ENCODE measurements at places on chromosomes 2 and 18.
A peak's percentile ranks its signal among the peaks of the same experiment; 100 is the strongest.

DNA sequence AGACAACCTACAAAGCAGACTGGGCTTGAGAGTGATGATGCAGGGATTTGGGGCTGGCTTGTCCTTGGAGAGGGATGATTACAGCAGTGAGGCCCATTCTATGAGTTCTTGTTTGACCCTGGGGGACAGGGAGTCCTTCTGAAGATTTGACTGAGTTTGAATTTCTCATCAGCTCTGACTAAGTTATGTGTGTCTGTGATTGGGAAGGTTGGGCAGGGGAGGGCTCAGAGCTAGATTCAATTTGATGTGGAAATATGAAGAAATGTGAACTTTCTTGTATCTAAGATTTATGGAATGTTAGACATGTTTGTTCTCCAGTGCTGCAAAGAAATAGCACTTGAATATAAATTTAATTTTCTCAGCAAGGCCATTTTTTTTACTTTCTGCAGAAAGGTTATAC is 19.9 kb upstream of the IL1R2 start:
- DNase-seq: no peak

DNA sequence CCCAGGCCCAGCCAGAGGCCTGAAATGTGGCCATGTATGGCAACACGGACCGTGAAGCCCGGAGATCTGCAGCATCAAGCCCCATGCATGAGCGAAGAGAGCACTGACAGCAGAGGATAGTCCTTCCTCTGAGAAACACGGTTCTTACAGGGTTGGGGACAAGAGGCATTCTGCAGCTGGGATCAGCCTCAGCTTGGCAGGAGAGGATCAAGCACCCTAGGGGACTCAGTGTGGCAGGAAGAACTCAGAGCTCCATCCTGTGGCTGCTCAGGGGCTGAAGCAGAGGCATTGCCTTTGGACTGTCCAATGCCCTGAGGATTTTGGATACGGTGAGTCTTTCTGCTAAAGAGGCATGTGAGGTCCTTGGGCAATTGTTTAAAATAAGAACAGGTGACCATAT is 368.7 kb downstream of the ZNF516 start:
- no peak for DNase-seq

DNA sequence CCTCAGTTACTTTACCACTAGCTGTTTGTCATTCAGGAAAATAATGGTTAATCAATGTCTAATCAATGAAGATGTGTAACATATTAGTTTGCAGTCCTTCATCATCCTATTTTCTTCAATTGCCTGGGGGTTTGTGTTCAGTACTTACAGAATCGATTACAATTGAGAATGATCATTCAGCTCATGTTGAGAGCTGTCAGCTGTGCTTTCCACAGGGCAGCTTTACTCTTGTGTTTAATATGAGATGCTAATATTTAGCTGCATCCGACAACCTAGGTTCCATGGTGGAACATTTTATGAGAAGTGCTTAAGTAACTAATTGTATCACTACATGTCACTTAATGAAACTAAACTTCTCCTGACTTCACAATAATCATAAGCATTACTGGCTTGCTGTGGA is 191.9 kb downstream of the GRB14 start:
- no peak for DNase-seq

DNA sequence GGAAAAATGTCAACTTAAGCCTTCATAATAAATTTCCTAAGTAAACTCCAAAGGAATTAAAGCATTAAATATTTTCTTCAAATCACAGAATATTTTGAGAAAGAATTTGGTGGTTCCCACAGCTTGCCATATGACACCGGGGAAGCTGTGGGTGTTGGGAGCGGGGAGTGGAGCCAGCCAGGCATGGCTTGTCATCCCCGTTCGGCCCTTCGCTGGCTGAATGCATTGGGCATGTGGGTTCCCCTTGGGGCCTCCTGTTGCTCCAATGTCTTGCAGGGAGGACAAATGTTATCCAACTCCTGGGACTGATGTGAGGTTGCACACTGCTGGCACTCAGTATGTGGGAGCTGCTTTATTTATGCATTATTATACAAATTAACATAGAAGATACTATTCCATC is 18.6 kb downstream of the NGEF start:
- DNase-seq: no peak

- no peak for DNase-seq
Measured at GRCh38 chr2:190636361-190636760, 12.5 kb upstream of the NAB1 start.

DNA sequence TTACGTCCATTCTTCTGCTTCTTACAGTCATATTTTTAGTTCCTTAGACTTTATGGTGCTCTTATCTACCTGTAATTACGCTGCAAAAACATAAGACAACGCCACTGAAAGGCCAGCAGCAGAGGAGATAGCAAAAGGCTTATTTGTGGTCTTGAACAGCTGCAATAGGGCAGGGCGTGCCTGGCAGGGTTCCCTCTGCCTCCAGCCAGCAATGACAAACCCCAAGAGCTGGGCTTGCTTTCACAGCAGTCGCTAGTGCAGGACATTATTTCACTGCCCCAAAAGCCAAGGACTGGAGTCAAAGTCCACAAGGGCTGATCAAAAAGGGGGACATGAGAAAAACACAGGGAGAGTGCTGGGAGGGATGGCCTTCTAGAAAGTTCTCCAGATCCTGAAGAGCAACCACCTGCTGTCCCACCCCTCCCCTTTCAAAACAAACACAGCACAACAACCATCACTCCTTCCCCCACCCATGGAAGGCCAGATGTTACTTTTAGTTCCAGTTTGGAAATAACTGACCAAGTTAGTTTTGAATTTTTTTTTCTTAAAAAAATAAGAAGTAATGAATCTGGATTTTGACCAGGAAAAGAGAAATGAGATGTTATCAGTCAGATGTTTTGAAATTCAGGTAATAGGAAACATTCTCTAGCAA is 127.8 kb downstream of the RBMS1 start:
- DNase-seq: no peak

DNA sequence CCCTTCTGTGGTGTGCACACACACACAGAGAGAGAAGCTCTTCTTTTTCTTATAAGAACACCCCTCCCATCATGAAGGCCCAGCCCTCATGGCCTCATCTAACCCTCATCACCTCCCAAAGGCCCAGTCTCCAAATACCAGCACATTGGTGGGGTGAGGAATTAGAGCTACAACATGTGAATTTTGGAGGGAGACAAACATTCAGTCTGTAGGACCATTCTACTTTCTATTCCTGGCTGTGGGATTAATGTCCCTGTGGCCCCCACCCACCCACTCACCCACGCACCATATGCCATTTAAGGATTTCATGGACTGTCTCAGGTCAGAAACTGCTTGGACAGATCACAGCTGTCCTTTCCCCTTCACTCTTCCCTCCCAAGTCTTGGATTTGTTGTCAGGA is 190.2 kb downstream of the GBX2 start:
- DNase-seq: no peak

- DNase-seq: peak; percentile 49
Measured at GRCh38 chr2:71679491-71679890, 226.1 kb downstream of the DYSF start.

GRCh38 chr2:119873350-119874315 is 113.9 kb downstream of the PTPN4 start:
- no peak for DNase-seq

DNA sequence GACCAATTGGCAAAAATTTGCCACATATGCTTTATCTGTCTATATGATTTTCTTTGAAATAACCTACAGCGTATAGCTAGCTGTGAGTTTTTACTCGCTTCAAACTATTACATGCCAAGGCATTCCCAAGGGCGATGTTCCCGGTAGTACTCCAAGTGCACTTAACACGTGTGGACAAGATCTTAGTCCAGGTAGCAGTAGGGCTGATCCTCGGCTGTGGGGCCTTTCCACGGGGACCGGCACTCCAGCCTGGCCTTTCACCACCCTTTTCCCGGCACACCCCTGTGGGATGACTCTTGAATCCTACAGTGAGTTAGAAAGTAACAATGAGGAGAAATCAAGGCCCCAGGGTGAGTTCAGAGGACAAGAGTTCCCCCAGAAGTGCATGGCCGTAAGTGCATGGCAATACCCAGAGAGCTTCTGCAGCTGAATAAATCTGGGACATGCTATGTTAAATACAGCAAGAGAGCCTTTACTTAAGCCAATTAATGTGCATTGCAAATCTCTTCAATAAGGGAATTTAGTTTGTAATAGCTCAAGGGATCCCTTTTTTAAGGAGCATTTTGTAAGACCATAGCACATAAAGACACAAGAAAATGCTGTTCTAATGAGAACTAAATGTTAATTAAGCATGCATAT is 26.4 kb downstream of the CHMP1B start:
- DNase-seq: no peak

GRCh38 chr2:172709566-172710291 is 25.9 kb upstream of the RAPGEF4 start:
- no peak for DNase-seq

DNA sequence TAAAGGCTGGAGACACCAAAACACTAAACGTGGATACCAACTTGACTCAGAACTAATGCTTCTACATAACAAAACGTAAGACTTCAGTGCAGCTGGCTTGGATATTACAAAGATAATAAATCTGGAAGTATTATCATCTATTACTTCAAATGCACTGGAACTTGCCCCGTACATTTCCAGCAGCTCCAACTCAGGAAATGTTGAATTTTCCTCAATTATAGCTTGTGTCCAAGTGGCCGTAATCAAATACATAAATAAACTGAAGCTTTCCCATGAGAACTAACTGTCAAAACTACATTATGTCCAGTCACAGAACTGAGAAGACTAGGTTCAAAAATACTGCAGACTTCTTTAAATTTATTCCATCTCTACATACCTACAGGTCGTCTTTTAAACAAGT is 6.2 kb downstream of the PDE1A start:
- no peak for DNase-seq

GRCh38 chr2:176124110-176124946 is 1.8 kb downstream of the HOXD9 start:
- no peak for DNase-seq

DNA sequence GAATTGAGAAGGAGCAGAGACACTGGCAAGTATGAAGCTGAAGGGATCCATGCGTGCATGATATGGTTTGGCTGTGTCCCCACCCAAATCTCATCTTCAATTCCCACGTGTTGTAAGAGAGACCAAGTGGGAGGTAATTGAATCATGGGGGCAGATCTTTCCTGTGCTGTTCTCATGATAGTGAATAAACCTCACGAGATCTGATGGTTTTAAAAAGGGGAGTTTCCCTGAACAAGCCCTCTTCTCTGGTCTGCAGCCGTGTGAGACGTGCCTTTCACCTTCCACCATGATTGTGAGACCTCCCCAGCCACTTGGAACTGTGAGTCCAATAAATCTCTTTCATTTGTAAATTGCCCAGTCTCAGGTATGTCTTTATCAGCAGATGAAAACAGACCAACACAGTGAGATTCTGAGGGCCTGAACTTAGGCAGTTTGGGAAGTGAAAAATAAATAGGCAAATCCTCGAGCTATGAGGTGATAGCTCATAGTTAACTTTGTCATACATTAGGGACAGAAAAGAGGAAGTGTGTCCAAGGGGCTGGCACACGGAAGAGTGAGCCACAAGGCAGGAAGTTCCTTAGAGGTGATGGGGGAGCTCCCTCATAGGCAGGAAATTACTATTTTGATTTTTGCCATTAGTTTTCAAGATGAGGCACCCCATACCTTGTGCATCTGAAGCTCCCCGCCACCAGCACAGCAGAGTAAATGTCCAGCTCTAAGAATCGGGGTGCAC is 658.8 kb upstream of the ID2 start:
- DNase-seq: no peak

DNA sequence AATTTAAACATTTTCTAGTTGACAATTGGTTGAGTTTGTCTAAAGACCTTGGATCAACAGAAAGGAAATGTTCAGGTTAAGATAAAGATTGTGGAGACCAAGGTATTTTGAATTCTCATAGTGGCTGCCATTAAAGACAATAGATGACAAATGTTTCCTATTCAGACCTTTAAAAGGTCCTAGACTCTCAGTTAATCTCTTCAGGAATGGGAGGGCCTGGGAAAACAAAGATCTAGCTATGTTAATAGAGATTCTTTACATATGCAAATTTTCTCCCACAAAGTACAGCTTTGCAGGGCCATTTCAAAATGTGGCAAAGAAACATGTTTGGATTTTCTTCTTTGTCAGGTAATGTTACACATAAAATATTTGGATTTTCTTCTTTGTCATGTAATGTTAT is 403.9 kb downstream of the SPAG16 start:
- no peak for DNase-seq

GRCh38 chr2:186891185-186891621 is 42.2 kb upstream of the ZSWIM2 start:
- DNase-seq: no peak

GRCh38 chr2:100941646-100942240 is 60.3 kb upstream of the RPL31 start:
- no peak for DNase-seq

DNA sequence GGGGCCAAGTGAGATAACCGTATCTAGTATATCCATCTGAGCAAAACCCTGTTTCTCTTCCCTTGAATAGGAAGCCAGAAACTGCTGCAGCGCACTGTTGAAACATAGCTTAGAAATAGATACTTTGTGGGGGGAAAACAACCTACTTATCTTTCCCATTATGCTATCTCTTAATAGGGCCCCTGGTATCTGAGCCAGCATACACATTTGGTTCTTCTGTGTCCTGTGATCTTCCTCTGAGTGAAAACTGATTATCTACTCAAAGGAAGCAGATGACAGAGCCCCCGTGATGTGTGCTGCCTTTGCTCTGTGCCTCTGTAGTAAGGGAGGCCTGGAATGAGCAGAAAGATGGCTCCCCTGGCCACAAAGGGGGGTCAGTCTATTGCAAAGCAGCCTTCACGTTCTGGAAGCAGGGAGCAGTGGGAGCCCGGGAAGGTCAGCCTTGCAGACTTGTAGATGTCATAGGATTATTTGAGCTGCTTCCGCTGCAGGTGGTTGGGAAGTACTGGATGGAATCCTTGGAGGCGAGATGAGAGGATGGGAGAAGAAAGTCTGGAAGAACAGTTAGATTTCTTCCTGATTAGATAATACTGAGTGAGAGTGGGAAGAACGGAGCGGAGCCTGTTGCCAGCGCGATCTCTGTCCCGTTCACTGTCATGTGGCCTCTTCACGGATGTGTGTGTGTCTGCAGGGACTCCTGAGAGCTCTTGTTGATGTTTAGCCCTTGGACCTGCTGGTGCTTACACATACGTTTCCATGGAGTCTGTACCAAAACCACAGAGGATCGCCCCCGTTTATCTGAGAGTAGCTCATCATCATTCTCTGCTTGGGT is 150.1 kb downstream of the AGAP1 start:
- DNase-seq: no peak

- no peak for DNase-seq
Measured at GRCh38 chr18:74806700-74807416, 209.2 kb downstream of the ZNF407 start.

DNA sequence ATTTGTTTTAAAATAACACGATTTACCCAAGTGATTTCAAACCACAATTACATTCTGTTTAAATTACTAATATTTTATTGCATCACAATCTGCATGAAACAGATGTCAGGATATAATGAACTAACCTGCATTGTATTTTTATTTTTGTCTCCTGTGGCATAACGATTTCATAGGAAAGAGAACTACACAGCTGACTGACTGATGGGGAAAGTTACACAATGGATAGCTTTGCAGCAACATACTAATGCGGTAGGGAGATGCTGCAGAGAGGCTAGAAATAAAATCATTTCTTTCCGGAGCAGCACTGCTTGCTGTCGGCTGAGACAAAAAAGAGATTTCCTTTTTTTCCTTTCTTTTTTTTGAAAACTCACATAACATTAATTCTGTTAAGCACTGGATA is 36.9 kb downstream of the SCN1A start:
- DNase-seq: no peak
